ENCODE measurements at places on chromosomes 13 and 19.

DNA sequence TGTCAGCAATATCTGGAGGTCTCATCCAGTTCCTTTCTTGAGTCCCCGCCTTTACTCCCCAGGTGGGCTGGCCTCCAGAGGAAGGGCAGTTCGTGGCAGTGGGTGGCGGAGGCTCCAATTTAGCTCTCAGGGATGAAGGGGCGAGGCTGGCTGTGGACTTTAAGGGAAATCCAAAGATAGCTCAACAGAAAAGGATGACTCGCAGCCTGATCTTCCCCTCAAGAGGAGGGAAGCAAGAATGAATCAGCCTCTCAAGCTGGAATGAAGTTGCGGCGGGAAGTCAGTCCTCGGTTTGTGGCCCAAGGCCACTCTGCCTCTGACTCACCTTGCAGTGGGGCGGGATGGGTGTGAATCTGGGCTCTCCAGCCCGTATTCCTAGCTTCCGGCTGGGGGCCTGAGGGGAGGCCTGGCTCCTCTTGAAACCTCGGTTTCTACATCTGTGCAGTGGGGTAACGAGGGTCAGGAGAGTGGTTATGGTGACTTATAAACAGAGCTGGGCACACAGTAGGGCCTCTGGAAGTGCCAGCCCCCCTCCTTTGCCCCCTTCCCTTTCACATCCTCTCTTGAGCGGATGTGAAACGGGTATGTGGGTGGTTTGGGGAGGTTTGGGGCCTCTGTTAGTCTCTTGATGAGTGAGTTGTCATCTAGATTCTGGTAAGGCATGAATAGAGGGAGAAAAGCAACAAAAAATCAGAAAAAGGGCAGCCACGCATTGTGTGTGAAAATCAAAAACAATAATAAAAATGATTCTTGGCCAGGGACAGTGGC, 10.5 kb upstream of the SMG9 start:
- DNase-seq, result peak; percentile 98

DNA sequence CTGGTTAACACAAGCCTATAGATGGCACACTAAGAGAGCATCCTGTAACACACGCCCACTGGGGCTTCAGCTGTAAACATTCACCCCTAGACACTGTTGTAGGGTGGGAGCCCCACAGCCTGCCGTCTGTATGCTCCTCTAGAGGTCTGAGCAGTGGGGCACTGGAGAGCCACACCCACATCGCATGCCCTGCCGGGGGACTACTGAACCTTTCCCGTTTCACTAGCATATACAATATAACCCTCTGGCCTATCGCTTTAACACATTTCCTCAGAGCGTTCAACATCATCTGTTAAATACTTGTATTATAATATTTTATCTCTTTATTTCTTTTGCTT, 73.4 kb downstream of the PCDH9 start:
- DNase-seq, result no peak

GRCh38 chr19:47541518-47541917, 26.7 kb upstream of the NAPA start:
- DNase-seq, result no peak

DNA sequence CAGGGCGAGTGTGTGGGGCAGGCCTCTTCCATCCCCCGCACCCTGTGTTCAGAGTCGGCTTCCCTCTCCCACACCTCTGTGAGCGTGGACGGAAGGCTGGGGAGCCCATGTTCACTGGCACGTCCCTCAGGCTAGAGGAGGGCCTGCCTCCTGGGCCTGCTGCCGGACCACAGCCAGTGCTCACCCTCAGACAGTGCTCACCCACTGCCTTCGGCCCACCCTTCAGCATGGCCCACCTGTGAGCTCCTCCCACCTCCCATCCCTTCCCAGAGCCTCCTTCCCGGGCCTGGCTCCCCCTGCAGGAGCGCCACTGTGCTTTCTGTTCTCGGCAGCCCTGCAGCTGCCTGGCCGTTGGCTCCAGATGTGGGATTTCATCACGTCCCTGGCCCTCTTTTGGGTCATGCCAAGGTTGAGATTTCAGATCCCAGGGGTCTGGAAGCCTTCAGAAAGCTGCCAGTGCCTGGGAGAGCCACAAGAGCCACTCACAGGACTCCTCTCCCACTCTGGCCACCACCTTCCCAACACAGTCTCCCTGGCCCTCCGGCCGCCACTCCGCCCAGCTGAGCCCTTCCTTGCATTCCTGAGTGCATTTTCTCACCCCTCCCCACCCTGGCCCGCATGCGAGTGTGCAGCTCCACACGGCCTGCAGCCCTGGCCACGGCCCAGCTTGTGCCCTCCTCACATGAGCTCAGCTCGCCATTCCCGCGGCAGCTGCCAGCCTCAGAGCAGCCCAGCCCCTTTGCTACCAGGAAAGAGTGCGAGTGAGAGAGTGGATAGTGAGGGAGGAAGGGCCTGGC, 25.3 kb downstream of the CAPN12 start:
- DNase-seq, result no peak

DNA sequence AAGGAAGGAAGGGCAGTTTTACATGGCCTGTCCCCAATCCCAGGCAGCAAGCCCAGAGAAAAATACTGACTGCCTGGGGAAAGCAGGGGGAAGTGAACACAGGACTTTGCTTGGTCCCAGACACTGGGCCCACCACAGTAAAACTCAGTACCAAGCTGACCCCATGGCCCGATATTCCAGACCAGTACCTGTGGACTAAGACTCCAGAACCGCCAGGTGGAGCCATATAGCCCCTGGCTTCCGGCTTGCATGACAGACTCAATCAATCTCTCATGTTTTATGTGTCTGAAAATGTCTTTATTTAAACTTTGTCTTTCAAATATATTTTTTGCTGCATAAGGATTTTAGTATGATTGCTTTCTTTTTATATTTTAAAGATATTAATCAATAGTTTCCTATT, 767.9 kb upstream of the SLITRK6 start:
- DNase-seq, result no peak

DNA sequence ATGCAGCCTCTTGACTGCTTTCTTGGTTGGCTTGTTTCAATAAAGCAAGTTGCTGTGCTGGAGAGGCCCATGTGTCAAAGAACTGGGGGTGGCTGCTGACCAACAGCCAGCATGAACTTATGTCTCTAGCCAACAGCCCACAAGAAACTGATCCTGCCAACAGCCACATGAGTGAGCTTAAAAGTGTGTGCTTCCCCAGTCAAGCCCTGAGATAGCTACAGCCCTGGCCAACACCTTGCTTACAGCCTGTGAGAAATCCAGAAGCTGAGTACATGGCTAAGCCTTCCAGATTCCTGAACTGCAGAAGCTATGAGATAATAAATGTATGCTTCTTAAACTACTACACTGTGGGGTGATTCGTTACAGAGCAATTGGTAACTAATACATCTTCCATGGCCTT, 38.9 kb upstream of the IPO5 start:
- peak; percentile 90 for DNase-seq

DNA sequence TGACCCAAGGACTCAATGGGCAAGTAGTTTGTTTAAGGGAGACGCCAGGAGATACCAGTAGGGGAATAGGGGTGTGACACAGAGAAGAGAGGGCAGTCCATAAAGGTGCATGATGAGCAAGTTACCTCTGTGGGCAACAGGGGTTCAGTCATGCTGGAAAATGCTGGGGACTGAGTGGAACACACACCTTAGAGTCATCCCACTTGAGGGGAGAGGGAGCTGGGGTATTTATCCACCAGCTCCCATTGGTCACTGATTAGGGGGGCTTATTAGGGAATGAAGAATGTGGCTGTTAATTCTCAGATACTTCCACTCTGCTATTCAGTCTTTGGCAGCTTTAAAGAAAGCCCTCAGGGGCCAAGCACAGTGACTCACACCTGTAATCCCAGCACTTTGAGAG, 67.5 kb upstream of the MRI1 start:
- no peak for DNase-seq

DNA sequence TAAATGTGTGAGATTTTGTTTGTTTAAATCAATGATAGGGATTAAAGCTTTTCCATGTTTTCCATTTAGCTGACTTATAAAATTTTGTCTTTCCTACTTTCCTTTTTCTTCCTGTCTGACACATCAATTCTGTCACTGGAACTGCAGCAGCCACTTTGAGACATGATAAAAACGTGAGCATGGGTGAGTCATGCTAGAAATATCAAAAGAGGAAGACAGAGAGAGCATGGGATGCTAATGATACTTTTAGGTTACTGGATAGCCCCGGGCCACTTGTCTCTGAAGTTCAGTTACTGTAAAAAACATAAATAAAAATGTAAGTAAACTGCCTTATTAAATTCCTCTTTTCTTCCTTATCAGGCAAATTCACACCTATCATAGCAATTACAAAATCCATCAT, 1332.0 kb upstream of the PCDH20 start:
- no peak for DNase-seq

GRCh38 chr13:48962281-48962680, 13.4 kb upstream of the FNDC3A start:
- DNase-seq, result peak; percentile 10

DNA sequence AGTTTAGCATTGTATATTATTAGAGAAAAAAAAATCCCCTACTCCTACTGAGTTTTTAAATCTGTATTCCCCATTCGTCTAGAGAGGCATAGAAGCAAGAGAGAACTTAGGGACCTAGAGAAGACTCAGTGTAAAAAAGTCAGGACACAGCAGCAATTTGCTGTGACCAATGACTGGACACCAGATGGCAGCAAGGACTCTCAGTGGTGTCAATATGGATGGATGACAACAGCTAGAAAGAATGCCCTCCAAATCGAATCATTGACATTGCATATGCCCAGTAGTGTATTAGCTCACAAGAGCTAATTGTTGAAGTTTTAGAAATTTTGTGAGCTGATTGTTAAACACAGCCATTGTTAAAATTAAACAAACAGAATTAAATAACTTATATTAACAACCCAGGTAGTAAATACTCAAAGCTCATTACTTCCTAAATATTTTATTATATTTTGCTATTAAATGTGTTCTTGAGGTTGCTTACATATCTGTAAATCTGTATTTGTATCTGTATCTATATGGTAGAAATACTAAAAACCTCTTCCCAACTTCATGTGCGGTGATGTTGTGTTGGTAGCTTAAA, 43.9 kb downstream of the SIAH3 start:
- DNase-seq, result peak; percentile 39

- peak; percentile 89 for DNase-seq
These were observed 13.4 kb upstream of the C19orf33 start for GRCh38 chr19:38290631-38291147.

- DNase-seq, result no peak
These were observed 1492.8 kb downstream of the UQCRFS1 start for GRCh38 chr19:27720155-27720554.

- DNase-seq, result no peak
These were observed 5.6 kb downstream of the LENG9 start for GRCh38 chr19:54457773-54458647.

- peak; percentile 68 for DNase-seq
These were observed 96.8 kb downstream of the ARHGEF7 start for GRCh38 chr13:111211789-111212516.

- peak; percentile 76 for DNase-seq
These were observed 1.3 kb downstream of the IZUMO1 start for GRCh38 chr19:48745208-48745995.

DNA sequence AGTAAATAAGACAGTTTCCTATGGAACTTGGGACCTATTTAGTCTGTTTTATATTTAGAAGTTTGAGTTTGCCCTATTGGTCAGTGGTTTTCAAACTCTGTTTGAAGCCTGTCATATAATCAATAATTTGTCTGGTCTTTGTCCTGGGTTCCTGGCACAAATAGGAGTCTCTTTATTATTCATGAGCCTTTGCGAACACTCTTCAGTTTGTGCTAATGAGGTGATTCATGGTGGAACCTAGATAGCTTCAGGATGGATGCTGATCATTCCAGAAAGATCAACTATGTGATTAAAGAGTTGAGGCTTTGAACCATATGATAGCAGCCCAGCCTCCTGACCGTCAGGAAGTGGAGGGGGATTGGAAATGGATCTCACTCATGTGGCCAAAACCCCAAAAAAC, 10.0 kb upstream of the VWA8 start:
- peak; percentile 26 for DNase-seq

GRCh38 chr13:20294497-20294896, 62.4 kb upstream of the GJB6 start:
- no peak for DNase-seq

GRCh38 chr19:49685845-49686332, 3.5 kb upstream of the ADM5 start:
- no peak for DNase-seq

- no peak for DNase-seq
These were observed 37.1 kb downstream of the MLLT1 start for GRCh38 chr19:6242677-6243076.

DNA sequence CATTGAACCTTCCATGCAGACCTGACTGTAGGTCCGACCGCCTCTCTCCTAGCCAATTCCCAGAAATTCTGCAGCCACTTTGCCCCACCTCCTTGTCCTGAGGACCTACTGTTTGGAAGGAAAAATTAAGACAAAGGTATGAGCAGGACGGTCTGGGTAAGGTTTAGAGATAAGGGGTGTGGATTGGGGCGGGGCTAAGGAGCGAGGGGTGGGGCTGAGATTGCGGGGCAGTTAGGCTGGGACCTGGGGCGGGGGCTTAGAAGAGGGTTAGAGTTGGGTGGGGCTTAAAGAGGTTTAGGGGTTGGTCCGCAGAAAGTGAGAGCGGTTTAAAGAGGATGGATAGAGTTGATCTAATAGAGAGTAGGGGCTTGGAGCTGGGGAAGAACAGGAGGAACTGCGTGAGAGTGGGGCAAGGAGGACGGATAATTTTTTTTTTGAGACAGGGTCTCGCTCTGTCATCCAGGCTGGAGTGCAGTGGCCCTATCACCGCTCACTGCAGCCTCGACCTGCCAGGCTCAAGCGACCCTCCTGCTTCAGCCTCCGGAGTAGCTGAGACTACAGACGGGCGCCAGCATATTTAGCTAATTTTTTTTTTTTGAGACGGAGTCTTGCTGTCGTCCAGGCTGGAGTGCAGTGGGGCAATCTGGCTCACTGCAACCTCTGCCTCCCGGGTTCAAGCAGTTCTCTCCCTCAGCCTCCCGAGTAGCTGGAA, 1.7 kb upstream of the ZNF865 start:
- DNase-seq, result no peak

GRCh38 chr13:84255226-84255797, 373.0 kb upstream of the SLITRK1 start:
- DNase-seq, result no peak

GRCh38 chr13:46075811-46076210, 23.3 kb upstream of the ZC3H13 start:
- no peak for DNase-seq

DNA sequence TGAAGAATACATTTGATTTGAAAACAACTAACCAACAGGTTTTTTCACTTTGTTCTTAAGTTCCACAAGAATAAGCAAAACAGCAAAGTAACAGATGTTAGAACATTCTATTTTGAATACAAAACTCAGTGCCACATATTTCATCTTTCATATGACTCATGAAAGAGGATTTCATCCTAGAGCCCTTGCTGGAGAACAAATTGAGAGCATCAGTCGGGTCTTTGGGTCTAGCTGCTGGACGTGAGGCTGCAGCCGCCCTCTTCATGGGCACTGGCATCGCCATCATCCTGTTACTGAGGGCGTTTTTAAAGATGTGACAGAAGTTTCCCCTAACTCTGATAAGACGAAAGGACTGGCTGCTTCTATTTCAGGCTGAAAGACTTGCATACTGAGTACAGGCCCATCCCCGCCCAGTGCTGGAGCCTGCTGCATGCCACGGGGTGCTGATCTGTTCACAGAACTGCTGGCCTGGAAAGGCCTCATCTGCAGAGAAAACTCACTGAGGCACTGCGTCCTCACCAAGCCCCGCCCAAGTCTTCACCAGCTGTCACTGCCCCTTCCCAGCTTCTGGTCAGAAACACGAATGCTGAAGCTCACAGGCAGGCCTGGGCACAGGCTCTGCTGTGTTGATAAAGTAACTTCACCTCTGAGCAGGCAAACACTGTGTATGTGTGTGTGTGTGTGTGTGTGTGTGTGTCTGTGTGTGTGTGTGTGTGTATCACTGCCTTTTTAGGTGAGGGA, 101.4 kb downstream of the TUBGCP3 start:
- DNase-seq, result no peak

GRCh38 chr19:6531163-6531955, 533 bp downstream of the TNFSF9 start:
- DNase-seq, result no peak
